Activated naive CD4-positive, alpha-beta T cell treated with anti-CD3 and anti-CD28 coated beads for 36 hours (primary cell): ENCODE measurements at places on chromosomes 4 and X. TPM values are rescaled to one million over a fixed set of nuclear protein-coding genes. Genes with fewer than 3 reads are reported as not detected.

DNA sequence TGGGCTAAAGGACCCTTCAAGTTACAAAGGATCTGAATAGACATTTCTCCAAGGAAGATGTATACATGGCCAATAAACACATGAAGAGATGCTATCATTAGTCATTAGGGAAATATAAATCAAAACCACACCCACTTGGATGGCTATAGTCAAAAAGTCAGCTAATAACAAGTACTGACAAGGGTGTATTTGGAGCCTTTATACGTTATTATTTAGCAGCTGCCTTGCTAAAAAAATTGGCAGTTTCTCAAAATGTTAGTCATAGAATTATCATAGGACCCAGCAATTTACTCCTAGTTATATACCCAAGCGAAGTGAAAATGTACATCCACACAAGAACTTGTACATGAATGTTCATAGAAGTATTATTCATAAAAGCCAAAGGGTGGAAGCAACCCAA lies 112.7 kb upstream of the DUSP21 start:
- DNase-seq, result no peak

DNA sequence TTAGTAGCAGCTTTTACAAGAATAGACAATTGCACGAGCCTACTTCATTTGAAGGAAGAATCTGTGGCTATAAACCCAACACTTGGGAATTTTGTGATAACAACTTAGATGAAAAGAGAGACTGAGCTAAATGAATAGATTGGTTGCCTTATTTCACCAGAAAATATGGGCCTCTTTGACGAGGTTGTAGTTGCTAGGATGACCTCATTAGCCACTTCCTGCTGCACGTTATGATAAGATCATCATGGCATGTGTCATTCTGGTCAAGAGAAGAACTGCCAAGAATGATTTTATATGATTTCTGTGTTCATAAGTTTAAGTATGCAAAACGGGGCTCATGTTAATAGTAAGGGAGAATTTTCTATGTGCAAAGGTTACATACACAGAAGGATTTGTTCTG lies 321.9 kb upstream of the GIMD1 start:
- DNase-seq, result no peak

- DNase-seq, result peak; percentile 65
These were observed 59.9 kb downstream of the GK start for GRCh38 chrX:30713061-30713525.

GRCh38 chr4:152165146-152165545 lies 370.7 kb downstream of the FBXW7 start:
- no peak for DNase-seq

DNA sequence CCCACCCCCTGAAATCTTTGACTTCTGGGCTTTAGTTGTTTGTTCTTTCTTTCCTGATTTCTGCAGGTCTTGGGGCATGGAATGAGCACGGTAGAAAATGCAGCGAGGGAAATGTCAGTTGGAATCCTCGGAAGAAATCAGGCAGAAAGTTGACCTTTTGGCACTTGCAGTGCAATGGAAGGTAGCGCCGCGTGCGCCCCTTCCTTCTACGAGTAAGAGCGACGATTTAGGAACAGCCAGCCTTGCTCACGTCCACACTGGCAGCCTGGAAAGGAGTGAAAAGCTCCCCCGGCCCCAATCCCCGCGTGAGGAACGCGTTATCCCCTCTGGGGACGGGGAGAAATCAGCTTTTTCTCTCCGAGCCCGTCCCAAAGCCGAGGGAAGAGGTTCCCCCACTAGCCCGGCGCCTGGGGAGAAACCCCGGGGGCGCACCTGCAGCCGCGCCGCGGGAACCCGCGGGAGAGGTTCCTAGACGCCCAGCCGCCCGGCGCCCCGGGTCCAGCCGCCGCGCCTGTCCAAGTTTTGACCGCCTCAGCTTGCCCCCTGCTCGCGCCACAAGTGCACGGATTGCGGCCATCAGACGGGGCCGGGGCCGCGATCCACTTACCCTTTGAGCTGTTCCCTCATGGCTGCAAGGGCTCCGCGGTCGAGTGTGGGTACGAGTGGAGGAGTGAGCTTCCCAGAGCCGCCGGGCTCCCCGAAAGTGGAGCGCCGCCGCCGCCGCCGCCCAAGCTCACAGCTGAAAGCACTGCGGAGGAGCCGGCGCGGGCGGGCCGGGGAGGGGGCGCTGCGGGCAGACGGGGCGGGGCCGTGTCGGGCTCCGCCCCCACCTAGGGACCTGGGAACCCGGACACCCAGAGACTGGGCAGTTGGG lies 194.6 kb upstream of the FTHL17 start:
- peak; percentile 4 for DNase-seq

DNA sequence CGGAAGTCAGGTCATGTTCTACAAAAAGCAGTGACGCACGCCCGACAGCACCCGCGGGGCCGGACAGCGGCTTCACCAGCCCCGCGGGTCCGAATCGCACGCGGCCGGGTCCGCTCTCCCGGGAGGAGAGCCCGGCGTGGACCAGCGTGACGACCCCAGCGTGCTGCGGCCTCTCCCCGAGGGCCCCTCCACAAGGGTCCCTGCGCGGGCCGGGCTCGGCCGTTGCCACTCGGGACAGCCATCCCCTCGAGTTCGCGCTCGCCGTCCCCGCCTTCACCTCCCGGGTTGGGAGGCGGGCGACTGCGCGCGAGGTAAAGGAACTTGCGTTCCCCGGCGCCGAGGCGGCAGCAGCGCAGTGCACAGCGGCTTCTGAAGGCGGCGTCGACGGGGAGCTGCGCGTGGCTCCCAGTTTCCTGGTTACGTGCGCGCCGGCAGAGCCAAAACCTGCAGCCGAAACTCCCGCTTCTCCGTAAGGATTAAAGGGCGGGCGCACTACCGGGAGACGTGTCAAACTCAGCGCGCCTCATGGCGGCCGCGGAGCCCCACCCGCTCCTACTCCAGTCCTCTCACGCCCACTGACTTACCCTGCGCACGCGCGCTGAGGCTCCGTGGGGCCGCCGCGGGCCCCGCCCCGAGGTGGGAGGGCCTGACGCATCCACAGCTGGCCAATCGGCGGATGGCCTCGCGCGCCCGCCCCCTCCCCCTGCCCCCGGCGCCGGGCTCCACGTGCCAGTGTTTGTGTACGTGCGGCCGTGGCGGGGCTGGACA lies 416 bp upstream of the LRP2BP start:
- peak; percentile 95 for DNase-seq

GRCh38 chr4:164931551-164932324 lies 45.7 kb downstream of the TRIM61 start:
- DNase-seq, result no peak

GRCh38 chr4:59647011-59647410 lies 1553.1 kb upstream of the ADGRL3 start:
- DNase-seq, result no peak

DNA sequence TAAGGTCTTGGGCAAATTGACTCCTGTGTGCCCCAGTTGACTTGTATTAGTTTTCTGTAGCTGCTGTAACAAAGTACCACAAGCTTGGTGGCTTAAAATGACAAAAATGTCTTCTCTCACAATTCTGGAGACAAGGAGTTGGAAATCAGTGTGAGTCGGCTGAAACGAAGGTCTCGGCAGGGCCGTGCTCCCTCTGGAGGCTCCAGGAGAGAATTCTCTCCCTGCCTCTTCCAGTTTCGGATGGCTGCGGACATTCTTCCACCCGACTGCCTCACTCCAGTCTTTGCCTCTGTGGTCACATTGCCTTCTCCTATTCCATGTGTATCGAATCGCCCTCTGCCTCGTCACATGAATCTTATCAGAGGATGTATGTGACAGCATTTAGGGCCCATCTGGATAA lies 66.0 kb upstream of the PHOX2B start:
- DNase-seq, result no peak

DNA sequence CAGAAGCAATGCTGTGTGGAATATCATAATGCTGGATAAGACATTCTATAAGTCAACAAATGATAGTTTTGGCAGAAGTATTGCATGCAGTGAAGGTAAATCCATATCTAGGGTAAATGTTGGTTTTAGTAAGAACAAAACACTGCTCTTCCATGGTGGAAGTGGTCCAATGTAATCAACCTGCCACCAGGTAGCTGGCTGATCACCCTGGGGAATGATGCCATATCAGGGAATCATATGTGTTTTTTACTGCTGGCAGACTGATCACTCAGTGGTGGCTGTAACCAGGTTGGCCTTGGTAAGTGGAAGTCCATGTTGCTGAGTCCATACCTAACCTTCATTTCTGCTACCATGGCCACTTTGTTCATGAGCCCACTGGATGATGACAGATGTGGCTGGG lies 74.0 kb upstream of the CENPE start:
- no peak for DNase-seq

- no peak for DNase-seq
These were observed 73.2 kb upstream of the C1QTNF7 start for GRCh38 chr4:15354371-15355297.

DNA sequence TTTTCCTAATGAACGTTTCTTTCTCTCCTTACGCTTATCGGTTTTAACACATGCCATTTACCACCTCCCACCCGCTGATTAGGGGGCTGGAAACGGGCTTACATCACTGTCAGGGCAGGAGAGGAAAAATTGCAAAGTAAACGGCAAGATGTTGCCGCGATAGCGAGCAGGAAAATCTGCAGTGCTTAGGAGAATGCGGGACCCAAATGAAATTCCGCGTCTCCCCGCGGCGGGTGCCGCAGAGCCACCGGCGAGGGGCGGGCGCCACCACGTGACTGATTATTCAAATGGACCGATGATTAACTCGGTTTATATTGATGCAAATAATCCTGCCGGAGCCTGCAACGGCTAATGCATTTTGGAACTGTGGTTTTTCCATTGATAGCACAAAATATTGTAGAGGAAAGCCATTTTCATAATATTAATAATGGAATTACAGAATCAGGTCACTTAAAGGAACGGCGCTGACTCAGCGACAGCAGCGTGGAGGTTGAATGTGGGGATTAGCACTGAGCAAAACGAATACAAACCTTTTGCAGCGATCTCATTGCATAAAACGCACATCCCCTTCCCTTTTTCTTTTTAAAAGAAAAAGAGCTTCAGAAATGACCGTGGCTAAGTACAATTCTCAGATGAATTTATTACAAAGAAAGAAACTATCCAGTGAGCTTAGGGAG lies 224.2 kb downstream of the STIM2 start:
- DNase-seq, result peak; percentile 36

DNA sequence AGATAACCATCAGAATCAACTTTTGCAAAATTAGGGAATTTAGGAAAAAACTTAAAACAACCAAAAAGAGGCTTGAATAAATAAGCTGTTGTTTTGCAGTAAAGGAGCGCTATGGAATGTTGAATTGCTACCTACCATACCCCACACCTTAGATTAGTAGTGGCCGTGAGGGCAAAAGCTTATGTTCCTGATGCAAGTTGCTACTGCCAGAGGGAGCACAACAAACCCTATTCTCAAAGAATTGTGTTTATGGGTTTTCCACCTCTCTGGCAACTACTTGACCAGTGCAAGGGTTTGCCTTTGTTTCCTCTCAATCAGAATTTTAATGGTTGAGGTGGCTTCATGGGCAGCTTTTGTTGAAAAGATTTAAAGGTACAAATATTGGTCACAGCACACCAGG lies 268.1 kb downstream of the LAS1L start:
- DNase-seq, result no peak

BANK1 gene
- 0.17 TPM for total RNA-seq

ANKRD17 gene
- total RNA-seq, result 44.2 TPM

BCLAF3 gene
- 4.7 TPM for total RNA-seq

SLC10A4 gene
- not detected for total RNA-seq

PLP1 gene
- not detected for total RNA-seq

SPANXA1 gene
- total RNA-seq, result not detected
